ENCODE measurements at places on chromosomes 13 and 19. TPM values are rescaled to one million over a fixed set of nuclear protein-coding genes. Genes with fewer than 3 reads are reported as not detected.

SLC7A10 gene
- total RNA-seq, result not detected

ATP1A3 gene
- 1.2 TPM for total RNA-seq

POMP gene
- total RNA-seq, result 62.5 TPM

FGF9 gene
- 4.5 TPM for total RNA-seq

NECTIN2 gene
- total RNA-seq, result 112 TPM

KIR3DL2 gene
- not detected for total RNA-seq

NLRP7 gene
- not detected for total RNA-seq

PAK4 gene
- 85.0 TPM for total RNA-seq

GRCh38 chr19:7883105-7883504, 5.2 kb upstream of the LRRC8E start:
- DNase-seq, result no peak

DNA sequence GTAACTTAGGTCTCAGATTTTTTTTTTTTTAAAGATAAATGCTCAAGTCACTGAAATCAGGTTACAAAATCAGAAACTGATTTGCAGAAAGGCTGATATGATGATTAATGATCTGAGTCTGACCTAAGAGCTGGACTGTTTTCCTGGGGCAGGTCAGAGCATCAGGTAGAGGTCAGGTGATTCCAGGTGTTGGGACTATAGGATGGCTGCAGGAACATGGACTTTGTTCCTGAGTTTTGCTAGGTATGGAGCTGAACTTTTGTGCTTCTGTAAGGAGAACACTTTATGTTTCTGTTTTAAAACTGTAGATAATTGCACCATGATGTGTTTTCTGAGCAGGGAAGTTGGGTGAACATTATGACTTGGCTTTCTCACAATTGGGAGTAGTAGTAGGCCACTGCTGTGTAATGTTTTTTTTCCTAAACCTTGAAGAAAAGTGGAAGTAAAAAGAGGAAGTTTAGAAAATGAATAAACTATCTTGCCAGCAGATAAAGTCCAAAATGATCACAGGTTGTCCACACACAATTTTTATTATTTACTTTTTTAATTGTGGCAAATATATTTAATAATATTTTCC, 297.2 kb downstream of the DCT start:
- DNase-seq, result no peak

- no peak for DNase-seq
Observed at GRCh38 chr19:18377026-18377425, 8.9 kb upstream of the GDF15 start.

DNA sequence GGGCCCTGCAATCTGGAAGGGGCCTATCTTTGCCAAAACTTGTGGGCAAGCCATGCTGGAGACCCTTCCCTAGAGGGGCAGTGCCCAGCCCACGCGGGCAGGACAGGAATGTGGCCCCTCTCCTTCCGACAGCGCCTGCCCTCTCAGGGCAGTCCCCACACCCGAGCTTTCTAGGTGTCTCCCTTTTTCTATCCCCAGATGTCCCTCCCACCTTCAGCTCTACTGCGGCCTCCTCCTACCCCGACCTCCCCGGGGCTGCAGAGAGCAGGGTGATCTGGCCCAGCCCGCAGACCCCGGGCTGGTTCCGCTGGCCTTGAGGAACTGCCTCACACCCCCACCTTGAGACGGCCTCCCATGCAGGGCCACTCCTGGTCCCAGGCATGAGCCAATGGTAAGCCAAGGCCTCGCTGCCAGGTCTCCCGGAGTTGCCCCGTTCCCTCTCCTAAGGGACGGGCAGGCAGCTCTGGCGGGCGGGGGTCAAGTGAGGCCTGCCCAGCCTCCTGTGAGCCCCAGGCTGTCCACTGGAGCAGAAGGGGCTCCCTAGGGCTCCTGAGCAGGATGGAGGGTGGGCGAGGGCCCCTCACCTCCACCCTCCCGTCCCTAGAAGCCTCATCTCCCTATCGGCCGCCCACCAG, 39.7 kb downstream of the KLF2 start:
- no peak for DNase-seq

DNA sequence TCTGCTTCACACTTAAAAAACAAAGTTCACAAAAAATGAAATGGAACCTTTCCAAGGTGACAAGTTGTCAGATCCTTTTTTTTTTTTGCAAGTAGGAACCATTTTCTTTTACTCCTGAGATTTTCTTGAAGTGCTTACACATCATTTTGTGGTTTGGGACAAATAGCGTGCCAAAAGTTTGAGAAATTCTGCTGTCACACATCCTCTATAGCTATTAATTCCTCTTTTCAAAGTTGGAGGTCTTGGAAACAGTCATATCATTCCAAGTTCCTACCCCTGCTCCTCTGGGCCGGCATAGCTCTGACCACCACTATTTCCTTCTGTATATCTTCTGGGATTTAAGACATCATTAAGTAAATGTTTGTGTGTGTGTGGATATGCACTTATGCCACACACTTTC, 421.6 kb upstream of the SLC10A2 start:
- no peak for DNase-seq

DNA sequence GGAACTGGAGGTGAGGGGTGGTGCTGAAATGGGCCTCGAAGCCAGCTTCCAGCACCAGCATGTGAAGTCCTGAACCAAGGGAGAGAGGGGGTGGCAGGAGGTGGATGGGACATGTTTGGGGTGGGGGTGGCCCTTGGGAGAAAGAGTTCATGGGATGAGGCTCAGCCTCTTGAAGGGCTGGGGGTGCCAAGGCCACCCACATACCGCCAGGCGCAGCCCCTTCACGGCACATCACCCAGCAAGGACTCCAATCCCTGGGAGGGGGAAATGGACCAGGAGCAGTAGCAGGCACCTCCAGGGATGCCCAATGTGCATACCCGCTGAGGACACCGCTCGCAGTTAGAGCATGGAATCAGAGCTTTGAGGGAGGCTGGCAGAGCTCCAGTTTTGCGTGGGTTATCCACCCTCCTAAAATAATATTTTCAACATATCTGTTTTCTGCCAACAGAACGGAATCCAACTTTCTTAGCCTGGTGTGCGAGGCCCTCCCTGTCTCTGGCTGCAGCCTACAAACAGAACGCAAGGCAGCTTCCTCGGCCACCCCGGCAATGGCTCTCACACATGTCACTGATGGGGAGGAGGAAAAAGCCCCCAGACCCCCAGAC, 140.5 kb upstream of the VSTM2B start:
- DNase-seq, result no peak

DNA sequence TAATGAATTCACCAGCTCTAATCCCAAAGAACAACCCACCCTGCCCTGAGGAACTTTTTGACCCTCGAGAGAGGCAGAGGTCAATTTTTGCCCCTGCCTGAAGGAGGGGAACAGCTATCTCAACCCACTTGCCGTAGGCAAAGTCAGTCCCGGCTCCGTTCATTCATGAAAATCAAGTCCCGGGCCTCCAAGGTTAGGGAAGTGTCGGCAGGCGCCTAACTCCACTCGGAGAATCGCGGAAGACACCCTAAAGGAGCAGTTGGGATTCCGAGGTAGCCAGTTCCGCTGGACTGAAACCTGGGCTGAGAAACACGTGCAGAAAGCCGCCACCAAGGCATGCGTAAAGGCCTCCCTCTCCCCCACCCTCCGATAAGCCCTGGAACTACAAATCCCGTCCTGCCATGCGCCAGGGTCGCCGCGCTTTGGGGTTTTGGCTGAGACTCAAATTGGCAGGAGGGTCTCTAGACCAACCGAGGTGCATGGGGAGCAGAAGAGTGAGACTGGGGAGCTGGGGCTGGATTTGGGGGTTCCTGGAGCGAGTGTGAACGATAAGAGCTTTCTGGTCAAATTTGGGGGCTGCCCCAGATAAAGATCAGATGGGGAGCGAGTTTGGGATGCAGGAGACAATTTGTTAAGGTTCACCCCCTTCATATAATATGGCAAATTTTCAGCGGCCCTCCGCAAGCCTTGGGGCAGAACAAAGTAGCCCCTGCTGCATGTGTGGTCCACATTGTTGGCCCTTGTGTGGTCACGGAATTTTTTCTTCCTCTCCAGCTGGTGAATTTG, at the start of gene TNPO2:
TSS of gene TNPO2 (minus strand) at position 292 of the 786 bp plus-strand sequence. CDS start 2,955 bp downstream, outside the sequence.
- DNase-seq, result peak; percentile 69

DNA sequence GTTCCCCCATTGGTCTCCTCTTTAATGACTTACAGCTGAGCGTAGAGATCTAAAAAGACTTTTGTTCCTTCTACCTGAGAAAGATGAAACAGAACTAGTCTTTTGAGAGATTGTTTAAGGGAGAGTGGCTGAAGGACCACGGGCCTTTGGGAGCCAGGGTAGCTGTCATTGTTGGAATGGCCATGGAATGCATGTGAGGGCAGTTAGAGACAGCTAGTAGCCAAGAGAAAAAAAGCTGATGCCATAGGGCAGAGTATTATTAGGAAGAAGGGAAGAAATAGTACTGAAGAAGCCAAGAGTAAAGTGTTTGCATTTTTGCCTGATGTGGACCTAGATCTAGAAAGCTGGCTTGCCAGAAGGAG, 5.6 kb downstream of the ZNF507 start:
- no peak for DNase-seq

DNA sequence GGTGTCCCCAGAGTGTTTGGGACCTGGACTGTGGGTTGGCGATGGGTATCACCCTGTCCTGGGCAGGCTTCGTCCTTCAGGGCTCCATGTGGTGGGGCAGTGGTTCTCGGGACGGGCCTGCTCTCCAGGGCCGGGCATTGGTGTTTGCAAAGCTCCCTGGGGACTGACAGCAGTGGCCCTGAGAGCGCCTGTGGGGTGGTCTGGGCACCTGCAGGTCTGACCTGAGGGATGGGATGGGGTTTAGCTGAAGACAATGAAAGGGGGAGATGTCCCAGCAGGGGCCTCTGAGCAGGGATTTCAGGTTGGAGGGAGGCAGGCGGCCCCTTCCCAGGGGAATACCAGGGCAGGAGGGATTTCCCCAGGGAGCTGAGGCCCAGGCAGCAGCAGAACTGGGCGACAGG, 68.3 kb upstream of the MCF2L start:
- DNase-seq, result peak; percentile 10

- no peak for DNase-seq
Observed at GRCh38 chr13:57286511-57287098, 119.6 kb downstream of the PRR20E start.

DNA sequence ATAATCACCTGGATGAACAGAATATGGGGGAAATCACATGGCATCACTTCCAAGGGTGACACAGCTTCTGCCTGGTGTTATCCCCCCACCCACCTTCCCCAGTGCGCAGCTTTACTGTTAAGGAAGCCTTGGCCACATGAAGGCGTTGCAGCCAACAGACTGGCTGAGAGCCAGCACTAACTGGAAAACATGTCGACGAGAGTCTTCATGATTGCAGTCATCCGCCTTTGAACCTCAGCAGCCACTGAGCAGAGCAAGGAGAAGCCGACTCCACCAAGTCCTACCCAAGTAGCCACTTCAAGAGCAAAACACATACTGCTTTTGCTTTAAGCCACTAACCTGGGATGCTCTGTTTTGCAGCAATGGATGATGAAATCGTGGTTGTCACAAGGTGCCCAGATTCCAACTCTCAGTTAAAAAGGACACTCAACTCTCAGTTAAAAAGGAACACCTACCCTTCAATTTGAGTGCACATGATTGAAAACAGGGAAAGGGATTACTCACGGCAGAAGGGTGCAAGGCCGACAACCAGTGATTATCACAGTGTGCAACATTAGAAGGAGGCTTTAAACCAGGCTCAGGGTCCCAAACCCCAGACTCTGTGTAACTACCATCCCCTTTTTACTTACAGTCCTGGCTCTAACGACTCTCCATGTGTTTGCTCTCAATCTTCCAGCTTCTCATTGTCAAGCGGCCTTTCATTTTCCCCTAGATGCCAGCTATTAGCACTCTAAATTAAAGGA, 149.1 kb downstream of the KLF12 start:
- DNase-seq, result no peak

DNA sequence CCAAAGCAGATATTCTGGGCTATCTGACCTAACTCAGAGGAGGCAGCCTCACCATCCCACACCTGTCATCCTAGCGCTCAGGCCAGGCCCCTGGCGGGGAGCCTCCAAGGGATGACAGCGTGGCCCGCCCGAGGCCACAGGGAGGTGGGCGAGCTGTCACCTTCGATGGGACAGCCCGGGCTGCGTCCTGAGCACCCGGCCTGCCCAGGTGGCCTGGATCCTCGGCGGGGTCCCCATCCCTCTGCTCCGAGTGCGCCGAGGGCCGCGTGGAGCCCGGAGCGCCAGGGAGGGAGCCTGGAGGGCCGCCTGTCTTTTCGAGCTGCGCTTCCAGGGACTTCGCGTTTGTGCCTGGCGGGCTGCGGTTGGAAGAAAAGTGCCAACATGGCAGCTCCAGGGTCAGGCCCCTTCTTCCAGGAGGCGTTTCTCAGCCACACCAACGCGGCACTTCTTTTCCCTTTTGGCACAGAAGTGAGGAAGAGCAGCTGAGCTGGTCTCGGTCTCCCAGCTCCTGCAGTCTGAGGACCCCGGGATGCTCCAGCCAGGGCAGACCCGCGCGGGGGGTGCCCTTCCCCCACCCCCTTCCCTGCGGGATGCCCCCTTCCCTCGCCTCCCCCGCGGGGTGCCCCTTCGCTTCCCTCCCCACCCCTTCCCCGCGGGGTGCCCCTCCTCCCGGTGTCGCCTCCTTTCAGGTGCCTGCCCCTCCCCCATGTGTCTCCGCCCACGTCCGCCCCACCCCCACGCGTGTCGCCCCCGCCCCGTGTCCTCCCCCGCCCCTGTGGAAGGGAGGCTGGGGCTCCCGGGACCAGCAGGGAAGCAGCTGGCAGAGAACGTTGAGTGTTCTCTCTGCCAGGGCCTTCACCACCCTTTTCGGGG, 42.3 kb downstream of the GJA3 start:
- peak; percentile 81 for DNase-seq

GRCh38 chr19:58518256-58519086, 1.1 kb downstream of the ZBTB45 start:
- peak; percentile 52 for DNase-seq

DNA sequence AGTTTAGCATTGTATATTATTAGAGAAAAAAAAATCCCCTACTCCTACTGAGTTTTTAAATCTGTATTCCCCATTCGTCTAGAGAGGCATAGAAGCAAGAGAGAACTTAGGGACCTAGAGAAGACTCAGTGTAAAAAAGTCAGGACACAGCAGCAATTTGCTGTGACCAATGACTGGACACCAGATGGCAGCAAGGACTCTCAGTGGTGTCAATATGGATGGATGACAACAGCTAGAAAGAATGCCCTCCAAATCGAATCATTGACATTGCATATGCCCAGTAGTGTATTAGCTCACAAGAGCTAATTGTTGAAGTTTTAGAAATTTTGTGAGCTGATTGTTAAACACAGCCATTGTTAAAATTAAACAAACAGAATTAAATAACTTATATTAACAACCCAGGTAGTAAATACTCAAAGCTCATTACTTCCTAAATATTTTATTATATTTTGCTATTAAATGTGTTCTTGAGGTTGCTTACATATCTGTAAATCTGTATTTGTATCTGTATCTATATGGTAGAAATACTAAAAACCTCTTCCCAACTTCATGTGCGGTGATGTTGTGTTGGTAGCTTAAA, 43.9 kb downstream of the SIAH3 start:
- no peak for DNase-seq

DNA sequence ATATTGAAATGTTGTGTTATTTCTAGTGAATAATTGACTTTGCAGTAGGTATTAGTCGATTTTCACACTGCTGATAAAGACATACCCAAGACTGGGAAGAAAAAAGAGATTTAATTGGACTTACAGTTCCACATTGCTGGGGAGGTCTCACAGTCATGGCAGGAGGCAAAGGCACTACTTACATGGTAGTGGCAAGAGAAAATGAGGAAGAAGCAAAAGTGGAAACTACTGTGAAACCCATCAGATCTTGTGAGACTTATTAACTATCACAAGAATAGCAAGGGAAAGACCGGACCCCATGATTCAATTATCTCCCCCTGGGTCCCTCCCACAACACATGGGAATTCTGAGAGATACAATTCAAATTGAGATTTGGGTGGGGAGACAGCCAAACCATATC, 9.9 kb upstream of the C5AR2 start:
- DNase-seq, result no peak

- DNase-seq, result peak; percentile 99
Observed at GRCh38 chr19:52601025-52601973, 31.2 kb downstream of the ZNF701 start.

GRCh38 chr13:102227741-102228140, 174.1 kb downstream of the FGF14 start:
- no peak for DNase-seq

Measured in left colon (tissue), 2 donors.